ENCODE measurements at places on chromosomes 7 and 10.

- DNase-seq, result no peak
Observed at GRCh38 chr7:73567846-73568685, 10.3 kb downstream of the TBL2 start.

DNA sequence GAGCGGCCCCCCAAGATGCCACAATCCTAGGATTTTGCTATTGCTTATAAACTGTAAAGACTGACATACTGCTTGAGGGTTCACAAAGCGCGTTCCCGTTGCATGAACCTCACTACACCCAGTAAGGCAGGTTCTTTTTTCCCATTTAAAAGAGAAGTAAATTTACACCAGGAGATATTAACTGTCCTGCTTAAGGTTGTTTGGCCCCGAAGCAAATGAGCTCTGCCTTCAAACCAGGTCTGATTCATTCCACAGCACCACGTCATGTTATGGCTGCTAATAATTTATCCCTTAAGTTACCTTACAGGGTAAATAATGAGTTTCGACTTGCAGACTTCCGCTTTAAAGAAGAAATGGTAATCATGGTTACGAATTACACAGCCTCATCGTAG, 559 bp upstream of the FKBP14 start:
- peak; percentile 50 for DNase-seq

DNA sequence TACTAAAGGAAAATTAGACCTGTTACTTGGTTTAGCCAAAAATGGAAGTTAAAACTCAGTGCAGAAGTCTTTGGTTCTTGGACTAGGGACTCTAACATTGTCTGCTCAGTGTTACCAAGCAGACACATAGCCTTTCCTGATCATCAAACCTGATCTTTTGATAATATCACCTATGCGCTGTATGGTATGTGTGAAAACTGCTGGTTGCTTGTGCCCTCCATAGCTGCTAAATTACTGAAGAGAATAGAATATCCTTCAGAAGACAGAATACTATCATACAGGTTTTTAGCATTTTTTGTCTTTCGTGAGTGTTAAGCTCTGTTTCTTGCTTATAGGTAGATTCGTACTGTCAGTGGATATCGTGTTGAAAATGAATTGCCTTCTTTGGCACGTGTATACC, 68.7 kb downstream of the ST7 start:
- no peak for DNase-seq

GRCh38 chr10:49737474-49738201, 24.5 kb downstream of the OGDHL start:
- DNase-seq, result no peak

- DNase-seq, result peak; percentile 39
Observed at GRCh38 chr7:74272305-74273038, 16.7 kb upstream of the CLIP2 start.

GRCh38 chr7:31102973-31103850, 51.1 kb downstream of the ADCYAP1R1 start:
- DNase-seq, result no peak

DNA sequence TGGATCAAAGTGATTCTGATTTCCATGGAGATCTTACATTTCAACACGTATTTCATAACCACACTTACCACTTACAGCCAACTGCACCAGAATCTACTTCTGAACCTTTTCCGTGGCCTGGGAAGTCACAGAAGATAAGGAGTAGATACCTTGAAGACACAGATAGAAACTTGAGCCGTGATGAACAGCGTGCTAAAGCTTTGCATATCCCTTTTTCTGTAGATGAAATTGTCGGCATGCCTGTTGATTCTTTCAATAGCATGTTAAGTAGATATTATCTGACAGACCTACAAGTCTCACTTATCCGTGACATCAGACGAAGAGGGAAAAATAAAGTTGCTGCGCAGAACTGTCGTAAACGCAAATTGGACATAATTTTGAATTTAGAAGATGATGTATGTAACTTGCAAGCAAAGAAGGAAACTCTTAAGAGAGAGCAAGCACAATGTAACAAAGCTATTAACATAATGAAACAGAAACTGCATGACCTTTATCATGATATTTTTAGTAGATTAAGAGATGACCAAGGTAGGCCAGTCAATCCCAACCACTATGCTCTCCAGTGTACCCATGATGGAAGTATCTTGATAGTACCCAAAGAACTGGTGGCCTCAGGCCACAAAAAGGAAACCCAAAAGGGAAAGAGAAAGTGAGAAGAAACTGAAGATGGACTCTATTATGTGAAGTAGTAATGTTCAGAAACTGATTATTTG, 15.3 kb downstream of the HNRNPA2B1 start:
- no peak for DNase-seq

GRCh38 chr10:8245814-8246142, 191.3 kb downstream of the GATA3 start:
- no peak for DNase-seq

DNA sequence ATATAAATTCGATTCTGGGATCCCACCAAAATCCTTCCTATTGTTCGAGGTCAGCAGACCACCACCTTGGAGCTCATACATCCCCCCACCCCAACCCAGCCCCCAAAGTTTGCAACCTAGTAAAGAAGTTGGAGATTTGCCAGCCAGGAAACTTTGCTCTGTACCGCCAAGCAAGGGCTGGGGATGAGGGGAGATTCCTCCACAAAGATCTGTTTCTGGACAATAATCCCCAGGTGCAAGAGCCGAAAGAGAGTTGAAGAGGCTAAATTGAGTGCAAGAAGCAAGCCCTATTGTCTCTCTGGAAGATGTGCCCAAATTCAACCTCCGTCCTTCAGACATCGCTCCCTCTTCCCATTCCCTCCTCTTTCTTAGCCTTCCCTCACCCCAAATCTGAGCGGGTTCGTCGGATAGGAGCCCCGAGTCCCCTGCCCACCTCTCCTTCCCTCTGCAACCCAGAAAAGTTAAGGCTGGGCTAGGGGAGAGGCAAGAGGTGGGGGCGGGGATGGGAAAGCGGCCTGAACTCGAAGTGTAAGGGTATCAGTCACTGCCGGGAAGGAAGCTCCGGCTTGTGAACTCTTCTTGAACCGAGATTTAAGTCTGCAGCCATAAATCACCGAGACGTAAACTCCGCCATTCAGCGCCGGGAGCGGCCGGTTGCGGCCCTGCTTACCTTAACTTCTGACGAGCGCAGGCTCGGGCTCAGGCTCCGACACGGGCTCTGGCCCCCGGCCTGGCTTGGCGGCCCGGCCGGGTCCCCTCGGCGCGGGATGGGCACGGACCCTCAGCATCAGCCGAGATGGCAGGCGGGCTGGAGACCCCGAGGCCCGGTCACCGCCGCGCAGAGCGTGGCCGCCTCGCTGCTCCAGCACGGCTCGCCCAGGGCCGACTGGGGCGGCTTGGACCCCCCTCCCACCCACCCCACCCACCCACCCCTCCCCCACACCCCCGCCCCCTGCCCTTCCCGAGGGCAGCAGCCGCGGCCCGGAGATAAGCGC, 10.8 kb upstream of the HOXA2 start:
- no peak for DNase-seq

DNA sequence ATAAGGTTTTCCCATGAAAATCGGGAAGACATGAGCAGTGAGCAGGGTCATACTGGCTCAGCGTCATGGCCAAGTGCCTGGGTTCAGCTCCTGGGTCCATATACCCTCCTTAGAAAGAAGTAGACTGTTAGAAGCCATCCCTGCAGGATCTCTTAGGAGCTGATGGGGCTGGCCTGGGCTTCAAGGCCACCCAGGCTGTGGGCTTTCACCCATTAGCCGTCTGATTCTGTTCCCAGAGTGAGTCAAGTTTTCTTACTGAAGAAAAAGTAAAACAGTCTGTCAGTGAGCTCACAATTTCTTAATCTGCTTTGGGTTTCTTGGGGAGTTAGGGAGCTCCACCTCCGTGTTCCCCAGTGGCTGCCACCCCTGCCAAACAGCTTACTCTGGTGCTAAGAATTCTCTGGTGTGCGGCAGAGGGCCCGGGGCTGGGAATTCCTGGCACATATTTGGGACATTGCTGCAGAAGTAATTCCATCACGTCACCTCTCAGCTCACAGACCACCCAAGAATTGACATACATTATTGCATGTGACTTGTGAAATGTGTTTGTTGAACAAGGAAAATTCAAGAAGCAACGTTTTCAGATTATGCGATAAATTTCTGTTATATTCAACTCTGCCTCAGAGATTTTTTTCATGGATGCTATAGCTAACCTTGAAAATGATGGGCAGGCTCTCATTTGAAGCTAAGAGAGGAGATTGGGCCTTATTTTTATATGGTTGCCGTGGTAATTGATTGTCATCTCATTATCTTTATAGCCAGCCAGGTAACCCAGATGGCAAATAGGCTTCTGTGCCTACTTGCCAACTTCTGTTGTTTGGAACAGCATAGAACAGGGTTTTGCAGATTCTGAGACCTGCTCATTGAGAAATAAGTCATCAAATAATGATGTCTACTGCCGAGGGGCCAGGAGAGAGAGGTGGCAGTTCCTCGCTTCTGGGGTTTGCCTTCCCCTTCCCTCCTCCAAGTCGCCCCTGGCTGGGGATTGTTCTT, 166.4 kb downstream of the CHN2 start:
- DNase-seq, result no peak

All from activated CD4-positive, alpha-beta T cell treated with anti-CD3 and anti-CD28 coated beads for 36 hours (primary cell).